ENCODE measurements at places on chromosomes 4 and X. TPM values are rescaled to one million over a fixed set of nuclear protein-coding genes. Genes with fewer than 3 reads are reported as not detected.

Gene REELD1
- polyA plus RNA-seq = not detected

Gene F8A3
- polyA plus RNA-seq = 9.2 TPM

Gene FRAS1
- not detected for polyA plus RNA-seq

Gene WNK3
- 0.13 TPM for polyA plus RNA-seq

Gene EVC
- 0.02 TPM for polyA plus RNA-seq

Gene GSPT2
- polyA plus RNA-seq = 5.9 TPM

Gene PLP1
- not detected for polyA plus RNA-seq

Gene PRDM8
- 2.4 TPM for polyA plus RNA-seq

Gene SMIM10
- 0.36 TPM for polyA plus RNA-seq

Gene TEX13C
- polyA plus RNA-seq = not detected

Gene AMBN
- polyA plus RNA-seq = not detected

Gene UGT2B28
- not detected for polyA plus RNA-seq

Gene UGT2B11
- not detected for polyA plus RNA-seq

Gene DCAF12L2
- polyA plus RNA-seq = not detected

Gene USP17L19
- not detected for polyA plus RNA-seq

Gene CNGA1
- not detected for polyA plus RNA-seq

Gene UGT2B17
- polyA plus RNA-seq = not detected

Gene CYBB
- polyA plus RNA-seq = not detected

Gene SERTM2
- polyA plus RNA-seq = not detected

Gene ARL13A
- polyA plus RNA-seq = not detected

Gene PPEF2
- polyA plus RNA-seq = not detected

Gene NOX1
- polyA plus RNA-seq = not detected

Gene IL1RAPL1
- polyA plus RNA-seq = not detected

Gene FAM9B
- not detected for polyA plus RNA-seq

Gene AFF2
- polyA plus RNA-seq = not detected

Gene TLR10
- polyA plus RNA-seq = not detected

Gene MAGEB4
- polyA plus RNA-seq = not detected

Gene CSAG2
- not detected for polyA plus RNA-seq

Gene CT45A5
- not detected for polyA plus RNA-seq

Gene GPR82
- polyA plus RNA-seq = 0.59 TPM

Gene FGFBP2
- 99.3 TPM for polyA plus RNA-seq

Gene SLC10A7
- polyA plus RNA-seq = 9.0 TPM

Gene NEIL3
- polyA plus RNA-seq = 0.32 TPM

Gene CCNA2
- polyA plus RNA-seq = 0.28 TPM

Gene GALNTL6
- not detected for polyA plus RNA-seq

Gene LNX1
- 0.30 TPM for polyA plus RNA-seq

Measured in CD8-positive, alpha-beta memory T cell (primary cell).